ENCODE measurements at places on chromosomes 4 and X. TPM values are rescaled to one million over a fixed set of nuclear protein-coding genes. Genes with fewer than 3 reads are reported as not detected.

MAGEA1 gene
- total RNA-seq, result not detected

AKAP14 gene
- not detected for total RNA-seq

PAQR3 gene
- 29.0 TPM for total RNA-seq

GAGE12F gene
- not detected for total RNA-seq

RTL5 gene
- total RNA-seq, result 13.2 TPM

TECRL gene
- total RNA-seq, result not detected

FGF5 gene
- total RNA-seq, result 2.1 TPM

RENBP gene
- 1.7 TPM for total RNA-seq

ANXA3 gene
- total RNA-seq, result 68.7 TPM

XK gene
- total RNA-seq, result 0.17 TPM

BGN gene
- 87.7 TPM for total RNA-seq

SHOX gene
- total RNA-seq, result not detected

ADGRL3 gene
- 29.6 TPM for total RNA-seq

KCNE5 gene
- 1.3 TPM for total RNA-seq

PNPLA4 gene
- 12.1 TPM for total RNA-seq

NEIL3 gene
- 0.91 TPM for total RNA-seq

PRKG2 gene
- total RNA-seq, result 0.29 TPM

LANCL3 gene
- total RNA-seq, result 0.22 TPM

MAGEB17 gene
- total RNA-seq, result not detected

ETDB gene
- not detected for total RNA-seq

NDP gene
- total RNA-seq, result not detected

GPRASP1 gene
- 2.7 TPM for total RNA-seq

GRIA2 gene
- total RNA-seq, result not detected

BMPR1B gene
- total RNA-seq, result 12.1 TPM

DDX53 gene
- total RNA-seq, result not detected

RASGEF1B gene
- total RNA-seq, result 0.77 TPM

COX18 gene
- 10.8 TPM for total RNA-seq

SERPINA7 gene
- total RNA-seq, result not detected

Data from astrocyte (in vitro differentiated cells and primary cell).